Stimulated activated CD8-positive, alpha-beta memory T cell treated with anti-CD3 and anti-CD28 coated beads, Interleukin-2, amount 100 ng/mL, for 1 hour (primary cell): ENCODE measurements at places on chromosomes 2 and 18.

- no peak for DNase-seq
These were observed 18.4 kb downstream of the GPR55 start for GRCh38 chr2:230906471-230907230.

DNA sequence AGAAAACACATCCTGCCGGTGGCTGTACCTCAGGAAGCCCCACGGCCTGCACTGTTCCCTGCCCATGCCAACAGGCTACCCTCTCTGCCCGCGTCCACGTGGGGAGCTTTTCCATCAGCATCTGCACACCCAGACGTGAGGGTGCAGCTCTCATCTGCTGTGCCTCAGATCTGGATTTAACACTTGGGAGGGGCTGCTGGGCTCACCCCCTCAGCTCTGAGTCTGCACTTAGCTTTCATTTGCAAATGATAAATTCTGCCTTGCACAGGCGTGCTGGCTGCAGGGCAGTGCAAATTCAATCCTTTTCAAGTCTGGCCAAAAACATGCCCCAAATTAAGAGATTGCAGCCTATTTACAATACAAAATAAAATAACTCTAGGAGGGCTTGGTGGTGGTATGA, 245.7 kb downstream of the TWIST2 start:
- DNase-seq = no peak

GRCh38 chr2:9424447-9425164, 1.2 kb downstream of the CPSF3 start:
- DNase-seq = no peak

- DNase-seq = no peak
These were observed 28.0 kb downstream of the EHBP1 start for GRCh38 chr2:62733546-62733945.

DNA sequence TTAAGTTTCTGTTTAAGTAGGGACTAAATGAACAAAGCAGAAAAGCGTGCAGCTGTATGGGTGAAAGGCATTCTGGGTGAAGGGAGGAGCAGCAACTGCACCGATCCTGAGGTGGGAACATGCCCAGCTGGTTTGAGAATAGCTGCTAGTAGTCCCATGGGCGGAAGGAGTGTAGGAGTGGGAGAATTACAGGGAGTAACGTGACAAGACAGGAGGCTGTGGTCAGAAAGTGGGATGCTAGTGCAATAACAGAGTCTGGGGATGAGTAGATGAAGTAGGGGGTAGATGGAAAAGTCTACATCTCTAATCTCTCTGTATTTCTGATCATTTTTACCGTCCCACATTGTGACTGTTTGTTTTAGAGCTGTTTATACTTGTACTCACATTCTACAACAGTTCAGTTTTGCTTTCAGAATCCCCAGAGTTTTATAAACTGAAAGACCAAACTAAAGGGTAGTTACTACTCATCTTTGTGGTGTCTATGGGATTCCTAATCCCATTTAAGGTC, 118.9 kb downstream of the LCLAT1 start:
- no peak for DNase-seq
